ENCODE measurements at places on chromosomes 6 and 20.

DNA sequence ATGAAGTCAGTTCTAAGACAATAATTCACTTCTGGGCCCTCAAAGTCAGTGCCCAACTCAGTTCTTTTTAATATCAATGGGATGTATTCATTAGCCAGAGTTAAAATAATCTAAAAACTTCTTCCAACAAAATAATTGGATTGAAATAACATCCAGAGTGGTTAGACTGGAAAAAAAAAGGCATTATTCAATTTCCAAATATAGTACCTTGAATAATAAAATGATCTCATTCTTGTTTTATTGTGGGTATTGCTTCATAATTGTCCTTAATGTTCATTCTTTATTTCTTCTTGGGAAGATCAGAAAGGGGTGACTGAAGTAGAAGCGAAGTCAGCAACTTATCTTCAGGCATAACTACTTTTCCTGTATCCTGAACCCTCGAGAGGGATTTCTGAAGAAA, 85.1 kb upstream of the JARID2 start:
- DNase-seq = no peak

- DNase-seq = no peak
These were observed 247.9 kb downstream of the ZNF217 start for GRCh38 chr20:53345536-53346334.

DNA sequence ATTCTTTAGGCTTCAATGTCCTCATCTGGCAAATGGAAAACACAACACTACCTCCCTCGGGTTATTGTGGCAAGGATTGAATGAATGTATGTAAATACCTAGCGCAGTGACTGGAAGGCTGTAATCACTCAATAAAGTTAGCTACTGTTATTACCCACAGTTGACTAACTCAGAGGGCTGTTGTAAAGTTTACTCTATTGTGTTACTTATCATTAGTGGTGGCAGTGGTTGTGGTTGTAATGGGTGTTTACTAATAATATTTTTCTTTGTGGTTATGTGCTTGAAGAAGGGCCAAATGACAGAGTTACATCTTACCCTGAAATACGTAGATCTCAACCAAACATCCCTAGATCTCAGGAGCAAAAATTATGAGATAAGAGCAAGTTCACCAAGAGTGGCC, 42.0 kb upstream of the PXDC1 start:
- DNase-seq = no peak

- DNase-seq = no peak
These were observed 255.2 kb upstream of the SULF2 start for GRCh38 chr20:48040491-48040890.

DNA sequence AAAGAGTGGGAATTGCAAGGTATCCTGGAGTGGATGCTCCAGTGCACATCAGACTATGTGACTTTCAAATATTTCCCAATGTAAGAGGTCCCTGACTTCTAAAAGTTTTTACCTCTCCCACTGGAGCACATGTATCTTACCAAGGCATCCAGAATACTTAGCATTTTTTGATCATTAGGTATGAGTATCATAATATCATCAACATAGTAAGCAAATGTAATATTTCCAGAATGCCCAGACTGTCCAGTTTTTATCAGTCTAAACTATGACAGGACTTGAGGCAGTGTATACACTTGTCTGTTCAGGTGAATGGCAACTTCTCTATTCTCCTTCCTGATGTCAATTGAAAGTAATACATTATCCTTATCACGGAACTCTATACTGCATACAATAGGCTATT, 924.6 kb upstream of the GJE1 start:
- no peak for DNase-seq

DNA sequence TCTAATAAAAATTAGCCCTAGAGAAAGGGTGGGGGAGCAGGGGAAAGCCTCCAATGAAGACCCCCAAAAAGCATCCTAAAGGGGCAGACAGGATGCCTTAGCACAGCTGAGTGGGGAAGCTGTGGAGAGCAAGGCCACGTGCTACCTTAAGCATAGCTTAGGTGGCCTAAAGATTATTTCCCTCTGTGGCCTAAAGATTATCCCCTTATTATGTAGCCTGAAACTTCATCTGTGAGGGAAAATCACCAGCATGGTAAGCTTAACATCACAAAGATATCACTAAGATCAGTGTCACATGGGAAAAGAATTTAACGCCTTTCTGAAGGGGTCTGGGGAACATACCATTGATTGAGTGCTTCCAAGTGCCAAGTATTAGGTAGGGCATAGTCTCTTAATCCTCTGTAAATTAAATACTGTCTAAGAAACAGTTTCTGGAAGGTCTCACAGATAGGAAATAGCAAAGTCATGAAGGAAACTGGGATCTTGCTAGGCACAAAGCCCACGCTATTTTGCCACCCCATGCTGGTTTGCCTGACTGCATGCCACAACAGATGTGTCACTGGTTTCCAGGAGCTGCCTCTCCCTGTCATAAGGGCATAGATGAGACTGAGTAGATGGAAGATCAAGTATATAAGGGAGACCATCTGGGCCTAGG, 170.0 kb downstream of the HACE1 start:
- DNase-seq = no peak

DNA sequence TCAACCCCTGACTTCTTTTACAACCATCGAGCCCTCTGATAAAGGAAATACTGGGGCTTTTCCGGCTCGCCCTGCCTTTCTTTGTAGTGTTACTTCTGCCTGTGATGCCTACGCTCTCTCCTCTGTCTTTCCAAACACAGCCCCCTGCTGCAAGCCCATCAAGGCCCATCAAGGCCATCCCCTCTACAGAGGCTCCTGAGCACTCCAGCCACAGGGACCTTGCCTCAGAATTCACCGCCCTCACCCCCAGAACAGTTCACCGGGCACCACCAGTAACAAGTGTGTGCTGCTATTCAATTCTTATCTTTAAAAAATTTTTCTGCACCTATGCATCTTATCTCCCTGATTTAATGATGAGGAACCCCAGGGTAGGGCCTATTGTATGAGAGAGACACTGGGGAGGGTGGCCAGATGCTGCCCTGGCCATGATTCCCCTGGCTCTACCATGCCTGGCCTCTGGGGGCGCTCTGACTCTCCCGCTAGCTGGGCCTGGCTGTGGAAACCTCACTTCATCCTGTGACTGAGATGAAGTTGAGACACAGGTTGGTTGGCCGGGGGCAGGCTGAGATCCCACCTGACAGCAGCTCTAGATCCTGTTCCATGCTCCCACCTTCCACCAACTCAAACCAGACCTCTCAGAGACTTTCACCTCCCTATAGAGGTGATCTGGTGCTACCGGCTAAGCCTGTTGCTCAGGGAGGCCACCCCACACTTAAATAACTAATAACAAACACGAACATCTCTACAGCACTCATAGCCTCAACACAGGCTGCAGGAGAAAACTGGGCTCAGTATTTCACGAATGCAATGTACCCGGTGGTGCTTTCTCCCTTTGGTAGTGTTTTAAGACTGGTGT, 19.2 kb upstream of the GLP1R start:
- DNase-seq = peak; percentile 76

DNA sequence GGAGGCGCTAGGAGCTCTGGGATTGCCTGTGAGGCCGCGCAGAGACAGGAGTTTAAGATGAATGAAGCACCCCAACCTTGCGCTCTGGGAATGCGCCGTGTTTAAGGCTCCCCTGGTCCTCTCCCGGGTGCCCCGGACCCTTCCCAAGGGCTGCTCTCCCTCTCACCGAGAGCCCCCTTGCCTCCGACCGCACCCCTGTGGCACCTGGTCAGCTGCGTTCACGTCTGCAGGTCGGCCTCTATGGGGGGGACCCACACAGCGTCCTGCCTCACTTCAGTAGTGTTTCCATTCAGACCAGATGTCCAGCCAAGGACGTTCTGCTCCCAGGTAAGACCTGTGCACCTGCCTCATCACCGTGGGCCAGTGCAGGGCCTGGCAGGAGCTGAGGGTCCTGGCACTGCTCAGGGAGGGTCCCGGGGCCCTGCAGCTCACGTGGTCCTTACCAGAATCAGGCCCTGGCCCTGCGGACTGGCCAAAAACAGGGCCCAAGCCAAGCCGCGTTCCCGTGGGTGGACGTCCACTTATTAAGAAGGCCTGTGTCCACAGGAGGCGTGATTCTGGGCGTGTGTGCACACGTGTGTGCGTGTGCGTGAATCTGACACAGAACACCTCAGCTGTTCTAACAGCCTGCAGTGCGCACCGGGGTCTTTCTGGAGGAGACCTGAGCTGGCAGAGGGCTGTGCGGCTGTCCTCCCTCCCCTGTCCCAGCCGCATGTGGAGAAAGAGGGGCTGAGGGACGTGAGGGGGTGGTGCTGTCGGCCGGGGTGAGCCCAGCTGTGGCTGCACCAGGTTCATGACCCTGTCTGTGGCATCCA, 79.9 kb upstream of the BHLHE23 start:
- peak; percentile 41 for DNase-seq

DNA sequence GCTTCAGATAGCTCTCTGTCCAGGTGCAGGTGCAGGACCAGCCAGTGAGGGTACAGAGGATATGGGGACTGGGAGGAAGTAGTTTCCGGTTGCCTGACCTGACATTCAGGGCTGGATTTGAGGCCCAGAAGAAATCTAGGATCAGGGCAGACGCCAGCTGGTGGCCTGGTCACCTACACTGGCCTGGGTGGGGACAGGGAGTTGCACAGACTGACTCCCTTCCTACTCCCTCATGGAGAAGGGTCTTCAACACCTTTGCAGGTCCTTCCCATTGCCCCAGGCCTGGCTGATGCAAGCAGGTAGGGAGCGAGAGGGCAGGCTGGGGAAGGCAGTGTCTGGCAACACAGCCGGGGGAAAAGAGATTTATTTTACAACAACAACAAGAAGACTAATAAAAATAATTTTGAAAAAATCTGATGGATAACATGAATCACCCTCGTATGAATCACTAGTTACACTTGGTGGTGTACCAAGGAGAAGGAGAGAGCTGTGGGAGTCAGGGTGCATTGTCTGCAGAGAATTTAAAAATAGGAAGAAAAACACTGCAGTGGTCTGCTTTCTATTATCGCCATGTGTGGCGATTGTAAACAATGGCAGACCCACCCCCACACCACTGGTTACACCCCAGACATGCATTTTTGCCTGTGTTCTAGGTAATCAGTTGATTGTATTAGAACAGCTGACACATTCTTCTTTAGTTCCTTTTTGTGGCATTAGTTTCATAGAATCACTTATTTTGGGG, 62.3 kb upstream of the SNX9 start:
- peak; percentile 79 for DNase-seq

GRCh38 chr20:37257988-37258387, 3.6 kb downstream of the GHRH start:
- no peak for DNase-seq

GRCh38 chr20:22928679-22929078, 106.4 kb upstream of the SSTR4 start:
- no peak for DNase-seq

DNA sequence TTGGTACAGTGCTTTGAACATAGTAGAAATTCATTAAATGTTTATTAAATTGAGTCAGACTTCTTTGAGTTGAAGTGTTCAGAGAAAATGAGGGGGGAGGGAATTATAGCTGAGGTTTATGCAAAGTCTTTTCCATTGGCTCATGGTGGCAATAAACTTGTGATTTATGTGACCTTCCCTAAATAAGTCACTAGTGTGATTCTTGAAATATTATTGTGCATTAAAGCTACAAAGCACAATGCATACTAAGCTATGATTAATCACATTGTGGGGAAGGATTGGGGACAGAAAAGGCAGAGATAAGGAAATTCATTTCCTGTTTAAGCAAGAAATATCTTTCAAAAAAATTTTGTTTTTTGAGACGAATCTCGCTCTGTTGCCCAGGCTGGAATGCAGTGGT, 877.5 kb downstream of the TFAP2A start:
- DNase-seq = no peak

GRCh38 chr6:97215157-97215769, 67.8 kb downstream of the MMS22L start:
- no peak for DNase-seq

DNA sequence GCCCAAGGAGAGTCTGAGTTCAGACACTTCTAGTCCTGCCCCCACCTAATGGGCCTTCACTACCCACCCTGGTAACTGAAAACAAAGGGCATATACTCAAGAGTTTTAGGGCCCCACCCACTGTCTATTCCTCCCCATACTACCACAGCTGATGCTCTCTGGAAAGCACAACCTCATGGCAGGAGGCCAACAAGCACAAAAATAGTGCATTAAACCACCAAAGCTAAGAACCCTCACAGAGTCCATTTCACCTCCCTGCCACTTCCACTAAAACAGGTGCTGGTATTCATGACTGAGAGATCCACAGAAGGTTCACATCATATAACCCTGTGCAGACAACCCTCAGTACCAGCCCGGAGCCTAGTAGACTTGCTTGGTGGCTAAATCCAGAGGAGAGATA, 132.1 kb upstream of the ADGRB3 start:
- DNase-seq = no peak

DNA sequence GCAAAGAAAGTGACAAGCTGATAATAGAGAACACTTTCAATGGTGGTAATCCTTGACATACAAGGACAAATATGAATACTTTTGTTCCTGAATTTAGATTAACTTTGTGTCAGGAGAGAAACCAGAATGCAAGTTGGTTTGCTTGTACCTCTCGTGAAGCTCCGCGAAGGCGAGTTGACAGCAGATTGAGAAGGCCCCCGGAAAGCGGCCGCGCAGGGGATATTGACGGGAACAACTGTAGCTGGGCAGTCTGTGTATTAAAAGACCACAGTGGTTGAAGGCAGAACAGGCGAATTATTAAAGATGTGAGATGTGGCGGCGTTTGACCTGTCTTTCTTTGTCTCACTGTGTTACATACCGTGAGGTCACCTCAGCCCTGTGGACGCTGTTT, 175.8 kb upstream of the RALGAPA2 start:
- DNase-seq = no peak

- no peak for DNase-seq
These were observed 6.8 kb upstream of the EPB41L1 start for GRCh38 chr20:36147690-36148089.

DNA sequence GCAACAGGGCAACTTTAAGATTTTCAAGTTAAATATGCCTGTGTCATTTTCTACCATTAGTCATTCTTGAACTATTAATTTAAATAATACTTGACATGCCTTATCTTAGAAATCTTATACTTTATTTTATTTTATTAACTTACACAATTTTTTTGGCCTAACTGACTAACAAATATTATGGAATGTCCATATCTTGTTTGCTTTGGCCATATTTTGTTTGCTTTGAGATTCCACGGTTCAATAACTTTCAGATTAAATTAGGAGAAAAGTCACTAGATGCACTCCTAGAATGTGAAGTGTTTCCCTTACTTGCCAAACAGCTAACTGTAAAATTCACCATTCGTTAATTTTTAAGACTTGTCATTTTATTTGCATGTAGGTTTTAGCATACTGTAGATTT, 684.0 kb upstream of the MANEA start:
- no peak for DNase-seq

- no peak for DNase-seq
These were observed 377.7 kb downstream of the PLCB1 start for GRCh38 chr20:8509809-8510208.

- DNase-seq = no peak
These were observed 124.3 kb downstream of the CDKAL1 start for GRCh38 chr6:20658516-20658915.

GRCh38 chr6:72216222-72217068, 330.1 kb downstream of the RIMS1 start:
- no peak for DNase-seq

DNA sequence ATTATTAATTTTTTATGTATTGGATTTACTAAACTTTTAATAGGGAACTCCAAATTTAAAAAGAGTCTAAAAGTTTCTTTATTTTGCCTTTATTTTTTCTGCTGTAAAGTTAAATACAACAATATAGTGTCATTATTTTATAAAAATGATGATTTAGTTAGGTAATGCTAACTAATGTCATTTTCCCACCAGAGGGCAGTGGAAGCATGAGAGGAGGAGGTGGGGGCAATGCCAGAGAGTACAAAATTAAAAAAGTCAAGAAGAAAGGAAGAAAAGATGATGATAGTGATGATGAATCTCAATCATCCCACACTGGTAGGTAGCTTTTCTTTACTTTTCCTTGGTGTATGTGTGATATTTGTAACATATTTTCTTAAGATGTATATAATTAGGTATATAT, 20.2 kb upstream of the FHL5 start:
- DNase-seq = no peak

Measured in activated CD8-positive, alpha-beta memory T cell treated with anti-CD3 and anti-CD28 coated beads for 24 hours (primary cell).